ENCODE measurements at places on chromosomes 13 and 19. TPM values are rescaled to one million over a fixed set of nuclear protein-coding genes. Genes with fewer than 3 reads are reported as not detected.

The UPK1A gene
- 10.7 TPM for polyA plus RNA-seq

The CRB3 gene
- 87.6 TPM for polyA plus RNA-seq

The ZNF565 gene
- polyA plus RNA-seq = 3.5 TPM

The YJEFN3 gene
- polyA plus RNA-seq = 7.3 TPM

The N4BP2L2 gene
- polyA plus RNA-seq = 37.5 TPM
